ENCODE measurements at places on chromosomes 3 and 15.

GRCh38 chr3:29914861-29915524 lies 634.1 kb downstream of the RBMS3 start:
- no peak for DNase-seq

DNA sequence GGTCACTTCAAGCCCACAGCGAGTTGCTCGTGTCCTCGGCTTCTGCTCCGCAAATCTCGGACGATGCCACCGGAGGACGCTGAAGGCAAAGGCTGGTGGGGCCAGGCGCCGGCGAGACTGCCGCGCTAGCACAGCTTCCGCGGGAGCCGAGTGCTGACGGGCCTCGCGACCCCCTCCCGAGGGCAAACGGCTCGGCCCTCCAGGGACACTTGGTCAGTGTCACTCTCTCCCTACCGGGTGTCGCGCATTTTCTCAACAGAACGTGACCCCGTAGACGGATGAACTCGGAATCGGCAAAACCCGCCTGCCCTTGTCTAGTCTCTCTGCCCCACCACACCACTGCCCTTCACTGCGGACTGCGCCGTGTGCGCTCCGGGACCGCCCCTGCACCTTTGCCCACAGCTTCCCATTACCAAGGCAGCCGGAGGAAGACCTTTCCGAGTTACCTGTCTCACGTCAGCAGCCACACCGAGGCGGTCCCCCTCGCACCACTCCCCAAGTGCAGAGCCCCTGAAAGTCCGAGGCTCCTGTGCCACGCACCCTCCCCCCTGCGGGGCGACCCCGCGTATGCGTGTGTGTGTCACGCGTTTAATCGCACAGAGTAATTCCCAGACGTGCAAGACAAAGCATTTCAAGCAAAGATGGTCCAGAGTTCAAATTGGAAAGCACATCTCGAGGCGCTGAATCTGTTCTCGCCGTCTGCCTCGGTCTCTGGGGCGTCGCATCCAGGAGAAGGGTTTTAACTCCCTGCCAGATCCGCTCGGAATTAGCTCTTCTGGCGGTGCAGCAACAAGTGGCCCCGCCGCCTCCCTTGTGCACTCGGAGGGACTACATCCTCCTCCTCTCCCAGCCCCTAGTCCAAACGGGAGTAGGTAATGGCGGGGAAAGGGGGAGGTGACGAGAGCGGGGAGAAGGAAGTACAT lies 245.0 kb upstream of the TOPAZ1 start:
- DNase-seq: no peak

DNA sequence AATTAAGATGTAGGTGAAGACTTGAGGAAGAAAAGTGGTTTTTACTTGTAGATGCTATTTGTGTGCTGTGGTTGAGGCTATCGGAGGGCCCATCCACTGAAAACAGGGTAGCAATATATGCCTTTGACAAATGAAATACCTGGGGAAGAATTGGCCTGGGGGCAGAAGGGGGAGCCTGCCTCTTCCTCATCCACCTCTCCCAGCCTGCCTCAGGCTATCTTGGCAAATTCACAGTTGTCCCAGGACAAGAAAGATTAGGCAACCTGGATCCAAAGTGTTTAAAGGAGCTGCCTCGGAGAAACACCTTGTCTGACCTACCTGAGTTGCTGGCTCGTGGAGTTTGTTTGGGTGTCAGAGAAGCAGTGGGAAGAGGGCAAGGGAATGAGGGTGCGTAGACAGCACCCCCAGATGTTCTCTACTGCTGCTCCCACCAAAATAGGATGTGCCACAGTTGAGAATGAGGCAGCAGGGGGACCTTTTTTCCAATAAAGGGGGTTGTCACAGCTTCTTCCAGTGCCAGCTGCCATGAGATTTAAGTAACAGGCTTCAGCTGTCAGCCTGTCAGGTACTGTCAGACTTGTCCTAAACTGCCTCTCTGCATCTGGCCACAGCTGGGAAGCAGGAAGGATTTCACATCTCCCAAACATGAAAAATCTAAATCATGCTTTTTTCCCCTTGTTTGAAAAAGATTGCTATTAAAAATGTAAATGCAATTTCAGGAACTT lies 9.2 kb downstream of the PLEKHO2 start:
- DNase-seq: no peak

DNA sequence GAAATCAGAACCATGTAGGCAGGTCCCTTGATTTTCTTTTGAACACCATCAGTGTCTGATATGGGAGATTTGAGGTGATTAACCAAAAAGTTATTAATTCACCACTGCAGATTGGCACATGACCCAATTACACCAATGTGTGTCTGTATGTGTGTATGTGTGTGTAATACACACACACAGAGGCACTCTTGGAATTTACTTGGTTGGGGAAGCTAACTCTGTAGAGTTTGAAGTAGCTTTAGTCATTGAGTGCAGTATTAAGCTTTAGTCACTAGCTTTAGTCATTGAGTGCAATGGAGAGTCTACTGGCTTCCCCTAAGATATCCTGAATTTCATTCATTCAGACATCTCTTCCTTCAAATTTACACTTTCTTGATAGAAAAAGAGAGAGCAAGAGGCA lies 109.4 kb upstream of the C15orf61 start:
- DNase-seq: no peak

DNA sequence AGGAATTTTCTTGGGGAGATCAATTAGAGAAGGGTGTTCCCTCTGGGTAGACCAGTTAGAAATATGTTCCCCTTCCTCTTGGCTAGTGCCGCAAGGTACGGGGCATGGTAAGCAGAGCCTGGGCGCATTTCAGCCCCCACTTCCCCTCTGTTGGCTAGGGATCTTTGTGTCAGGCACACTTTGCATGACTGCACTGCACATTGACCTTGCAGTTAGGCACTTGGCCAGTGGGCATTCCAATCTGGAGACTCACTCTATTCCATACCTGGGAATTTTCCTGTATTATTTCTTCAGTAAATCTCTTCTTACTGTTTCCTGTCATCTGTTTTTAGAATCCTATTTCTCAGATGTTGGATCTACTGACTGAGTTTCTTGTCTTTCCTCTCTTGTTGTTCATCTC lies 30.0 kb upstream of the CACNA1D start:
- DNase-seq: no peak

DNA sequence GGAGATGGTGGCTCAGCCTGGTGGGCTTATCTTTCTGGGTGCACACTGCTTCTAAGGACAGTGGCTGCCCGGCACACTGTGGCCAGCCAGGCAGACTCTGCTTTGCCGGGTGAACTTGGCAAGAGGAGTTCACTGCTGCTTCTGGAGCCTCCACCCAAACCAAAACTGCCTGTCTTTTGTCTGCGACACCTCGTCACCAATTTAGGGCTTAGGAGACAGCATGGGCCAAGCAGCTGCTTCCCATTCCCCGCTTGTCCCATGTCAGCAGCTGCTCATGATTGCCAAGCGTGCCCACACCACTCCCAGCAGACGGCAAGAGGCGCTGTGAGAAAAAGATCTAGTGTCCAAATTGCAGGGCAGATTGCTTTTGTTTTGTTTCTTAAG lies 57.3 kb downstream of the LSM3 start:
- no peak for DNase-seq

DNA sequence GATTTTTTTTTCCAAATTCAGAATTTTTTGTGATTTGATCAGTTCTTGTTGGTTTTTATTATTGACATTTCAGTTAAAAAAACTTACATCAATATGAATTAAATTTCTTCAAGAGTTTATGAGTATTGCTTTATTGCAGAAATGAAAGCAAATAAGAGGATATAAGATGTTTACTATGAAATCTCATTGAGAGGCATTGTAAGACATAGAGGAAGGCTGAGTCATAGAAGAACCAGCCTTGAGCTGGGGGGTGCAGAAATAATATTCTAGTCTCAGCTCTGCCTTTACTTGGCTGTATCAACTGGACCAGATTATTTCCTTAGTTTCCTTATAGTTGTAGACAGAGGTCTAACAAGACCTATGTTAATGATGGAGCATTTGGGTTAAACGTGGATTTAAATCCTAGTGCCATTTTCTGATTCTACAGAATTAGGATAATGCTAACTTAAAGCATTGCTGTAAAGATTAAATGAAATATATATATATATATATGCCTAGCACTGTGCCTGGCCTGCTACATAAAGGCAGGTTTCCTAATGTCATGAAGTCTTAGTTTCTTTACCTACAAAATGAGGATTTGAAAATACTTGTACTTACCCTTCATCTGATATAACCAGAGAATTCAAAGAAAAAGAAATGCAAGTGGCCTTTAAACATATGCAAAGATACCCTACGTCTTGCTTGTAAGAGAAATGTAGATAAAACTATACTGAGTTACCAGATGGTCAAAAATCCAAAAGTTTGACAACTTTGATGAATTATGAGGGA lies 7.3 kb downstream of the FAM98B start:
- no peak for DNase-seq

DNA sequence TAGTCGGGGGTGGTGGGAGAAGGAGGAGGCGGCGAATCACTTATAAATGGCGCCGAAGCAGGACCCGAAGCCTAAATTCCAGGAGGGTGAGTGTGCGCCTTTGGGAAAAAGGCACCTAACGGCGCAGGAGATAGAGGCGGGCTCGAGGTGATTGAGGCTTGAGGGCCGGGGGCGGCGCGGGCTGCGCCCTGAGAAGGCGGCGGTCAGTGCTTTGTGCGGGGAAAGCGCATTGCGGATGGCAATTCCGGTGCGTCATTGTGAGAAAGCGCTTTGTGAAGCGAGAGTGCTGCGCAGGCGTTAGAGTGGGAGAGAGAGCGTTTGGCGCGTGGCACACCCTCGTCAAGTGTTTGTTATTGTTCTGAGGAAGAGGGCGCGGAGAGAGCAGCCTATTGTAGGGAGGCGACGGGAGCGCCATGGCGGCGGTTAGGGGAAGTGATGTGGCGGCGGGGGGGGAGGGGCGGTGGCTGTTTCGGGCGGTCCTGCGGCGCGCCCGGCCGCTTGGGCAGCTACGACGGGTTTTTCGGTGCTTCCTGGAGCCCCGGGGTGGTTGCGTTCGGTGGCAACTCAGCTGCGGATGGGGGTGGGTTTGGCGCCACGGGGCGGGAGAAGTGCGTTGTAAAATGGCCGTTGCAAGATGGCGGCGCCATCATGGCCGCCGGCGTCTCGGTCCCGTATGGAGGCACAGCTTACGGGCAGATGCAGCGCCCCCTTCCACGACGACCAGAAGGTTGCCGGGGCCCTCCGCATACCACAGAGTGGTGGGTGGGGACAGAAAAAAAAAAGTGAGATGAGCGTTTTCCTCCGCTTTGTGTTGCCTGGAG lies 492 bp downstream of the MORF4L1 start:
- peak; percentile 71 for DNase-seq

DNA sequence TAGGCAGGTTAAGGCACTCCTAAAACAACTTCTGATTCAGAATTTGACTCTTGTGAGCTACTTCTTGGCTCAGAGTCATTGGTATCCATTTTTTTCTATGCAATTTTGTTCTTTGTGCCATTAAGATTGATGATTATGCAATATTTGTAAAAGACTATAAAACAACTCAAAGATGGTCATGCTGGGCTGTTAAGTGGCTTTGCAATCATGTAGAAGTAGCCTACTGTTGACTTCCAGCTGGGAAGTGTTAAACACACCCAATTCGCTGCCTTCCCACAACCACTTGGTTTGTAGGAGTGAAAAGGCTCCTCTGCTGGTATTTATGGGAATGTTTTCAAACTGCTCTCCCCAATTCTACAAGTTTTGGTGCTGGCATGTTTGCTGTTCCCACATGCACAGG lies 74.7 kb upstream of the COL6A6 start:
- no peak for DNase-seq
